ENCODE measurements at places on chromosomes 4 and X. TPM values are rescaled to one million over a fixed set of nuclear protein-coding genes. Genes with fewer than 3 reads are reported as not detected.

DRP2 gene
- 0.35 TPM for total RNA-seq

XAGE1A gene
- not detected for total RNA-seq

ATOH1 gene
- not detected for total RNA-seq

UGT2B15 gene
- total RNA-seq, result not detected

MAMLD1 gene
- 0.72 TPM for total RNA-seq

HTT-AS gene
- total RNA-seq, result not detected

NHSL2 gene
- 0.05 TPM for total RNA-seq

GSX2 gene
- total RNA-seq, result not detected

SUPT20HL1 gene
- total RNA-seq, result not detected

DCX gene
- total RNA-seq, result not detected

SHROOM3 gene
- total RNA-seq, result 0.58 TPM

MXRA5 gene
- not detected for total RNA-seq

TCEAL6 gene
- not detected for total RNA-seq

RAB33A gene
- total RNA-seq, result not detected

GPR173 gene
- 1.2 TPM for total RNA-seq

PNMA6F gene
- total RNA-seq, result not detected

TMPRSS11D gene
- not detected for total RNA-seq

HSFX2 gene
- total RNA-seq, result not detected

GRIA3 gene
- not detected for total RNA-seq

ASMT gene
- not detected for total RNA-seq

SATL1 gene
- total RNA-seq, result 0.17 TPM

EPGN gene
- total RNA-seq, result 146 TPM

CSAG3 gene
- not detected for total RNA-seq

PLXNB3 gene
- total RNA-seq, result 4.9 TPM

VCX3A gene
- not detected for total RNA-seq

FABP2 gene
- not detected for total RNA-seq

TRAPPC11 gene
- total RNA-seq, result 41.1 TPM

EGFL6 gene
- not detected for total RNA-seq

DCK gene
- 34.4 TPM for total RNA-seq

GASK1B gene
- 83.1 TPM for total RNA-seq

P2RY4 gene
- not detected for total RNA-seq

KLHL34 gene
- total RNA-seq, result not detected

All from NCI-H460 (cell line).